Activated CD8-positive, alpha-beta memory T cell treated with anti-CD3 and anti-CD28 coated beads, Interleukin-2, amount 50 U/mL, for 4 hours (primary cell): ENCODE measurements at places on chromosomes 1 and 21.

GRCh38 chr1:10208537-10208936, 1.8 kb upstream of the KIF1B start:
- no peak for DNase-seq

DNA sequence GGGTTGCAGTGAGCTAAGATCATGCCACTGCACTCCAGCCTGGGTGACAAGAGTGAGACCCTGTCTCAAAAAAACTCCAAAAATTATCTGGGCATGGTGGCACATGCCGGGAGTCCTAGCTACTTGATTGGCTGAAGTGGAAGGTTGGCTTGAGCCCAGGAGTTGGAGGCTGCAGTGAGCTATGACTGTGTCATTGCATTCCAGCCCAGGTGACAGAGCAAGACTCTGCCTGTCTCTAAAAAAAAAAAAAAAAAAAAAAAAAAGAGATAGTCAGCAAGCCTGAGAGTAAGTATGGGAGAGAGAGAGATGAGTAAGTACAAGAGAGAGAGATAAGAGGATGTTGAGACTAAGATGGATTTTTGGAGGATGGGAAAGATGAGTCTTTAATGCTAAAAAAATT, 180.8 kb upstream of the CACYBP start:
- no peak for DNase-seq

DNA sequence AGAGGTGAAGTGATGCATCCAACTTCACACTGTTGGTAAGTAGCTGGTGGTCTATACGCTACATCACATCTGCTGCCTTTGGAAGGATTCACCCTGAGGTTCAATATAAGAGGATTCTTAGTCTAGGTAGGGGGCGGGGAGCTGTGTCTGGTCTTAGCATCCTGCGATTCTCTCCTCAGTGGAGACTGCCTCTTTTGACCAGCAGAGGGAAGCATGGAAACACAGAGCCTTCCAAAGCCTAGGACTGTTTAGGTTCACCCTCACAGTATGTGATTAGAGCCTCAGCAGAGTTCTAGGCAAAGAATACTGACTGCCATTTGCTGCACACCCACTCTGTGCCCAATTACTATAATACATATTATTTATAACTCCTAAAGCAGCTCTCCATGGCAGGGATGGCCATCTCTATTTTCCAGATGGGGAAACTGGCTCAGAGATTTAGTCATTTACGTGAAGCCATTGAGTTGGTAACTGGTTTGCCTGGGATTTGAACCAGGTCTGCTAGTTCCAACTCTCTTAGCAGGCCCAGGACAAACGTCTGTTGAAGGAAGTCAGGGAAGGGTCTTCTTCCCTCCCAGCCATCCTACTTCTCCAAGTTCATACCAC, 28.9 kb upstream of the EFCAB14 start:
- DNase-seq, result no peak

DNA sequence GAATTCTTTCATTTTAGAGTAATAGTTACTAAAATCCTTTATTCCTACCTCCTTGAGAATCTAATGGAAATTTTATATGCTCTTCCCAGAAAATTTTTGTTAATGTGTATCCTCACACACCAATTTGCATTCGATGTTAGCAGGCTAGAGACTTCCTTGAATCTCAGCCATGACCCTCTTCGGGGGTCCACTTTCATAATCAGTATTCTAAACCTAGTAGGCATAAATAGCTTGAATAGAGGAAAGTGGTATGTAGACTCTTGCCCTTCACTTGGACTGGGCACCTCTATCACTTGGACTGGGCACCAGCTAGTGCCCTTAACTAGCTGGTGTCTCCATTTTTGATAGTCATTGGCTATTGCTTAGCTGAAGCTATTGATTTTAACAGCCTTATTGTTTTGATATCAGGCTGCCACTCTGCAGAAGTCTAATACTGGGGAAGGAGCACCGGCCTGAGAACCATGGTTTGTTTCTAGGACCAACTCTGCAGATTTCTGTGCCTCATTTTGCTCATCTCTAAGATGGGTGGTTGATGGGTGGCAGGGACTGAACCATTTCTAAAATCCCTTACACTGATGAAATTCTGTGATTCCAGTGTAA, 42.8 kb downstream of the MRPL39 start:
- no peak for DNase-seq
